ENCODE measurements at places on chromosomes 16 and 17. TPM values are rescaled to one million over a fixed set of nuclear protein-coding genes. Genes with fewer than 3 reads are reported as not detected.

Gene CCL7
- 0.28 TPM for total RNA-seq

DNA sequence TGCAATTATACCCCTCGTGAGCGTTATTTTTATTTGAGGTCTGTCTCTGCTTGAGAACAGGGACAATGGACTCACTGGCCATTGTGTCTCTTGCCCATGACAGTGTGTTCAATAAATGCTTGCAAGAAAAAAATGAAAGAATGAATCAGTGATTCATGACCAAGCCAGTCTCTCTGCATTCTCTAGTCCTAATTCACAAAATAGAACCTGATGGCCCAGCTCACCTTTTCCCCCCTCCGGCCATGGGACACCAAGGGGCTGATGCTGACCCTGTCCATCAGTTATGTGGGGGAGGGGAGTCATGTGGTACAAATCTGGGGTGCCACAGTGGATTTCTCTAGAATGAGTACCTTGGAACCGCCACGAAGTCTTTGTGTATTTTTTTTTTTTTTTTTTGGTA, 38.2 kb downstream of the CCDC42 start:
- no peaks in the 10 kb centered on the region for H3K4me1 ChIP-seq
- no peak overlapping the region for H3K27ac ChIP-seq
- H3K27me3 ChIP-seq, result no peaks in the 10 kb centered on the region

DNA sequence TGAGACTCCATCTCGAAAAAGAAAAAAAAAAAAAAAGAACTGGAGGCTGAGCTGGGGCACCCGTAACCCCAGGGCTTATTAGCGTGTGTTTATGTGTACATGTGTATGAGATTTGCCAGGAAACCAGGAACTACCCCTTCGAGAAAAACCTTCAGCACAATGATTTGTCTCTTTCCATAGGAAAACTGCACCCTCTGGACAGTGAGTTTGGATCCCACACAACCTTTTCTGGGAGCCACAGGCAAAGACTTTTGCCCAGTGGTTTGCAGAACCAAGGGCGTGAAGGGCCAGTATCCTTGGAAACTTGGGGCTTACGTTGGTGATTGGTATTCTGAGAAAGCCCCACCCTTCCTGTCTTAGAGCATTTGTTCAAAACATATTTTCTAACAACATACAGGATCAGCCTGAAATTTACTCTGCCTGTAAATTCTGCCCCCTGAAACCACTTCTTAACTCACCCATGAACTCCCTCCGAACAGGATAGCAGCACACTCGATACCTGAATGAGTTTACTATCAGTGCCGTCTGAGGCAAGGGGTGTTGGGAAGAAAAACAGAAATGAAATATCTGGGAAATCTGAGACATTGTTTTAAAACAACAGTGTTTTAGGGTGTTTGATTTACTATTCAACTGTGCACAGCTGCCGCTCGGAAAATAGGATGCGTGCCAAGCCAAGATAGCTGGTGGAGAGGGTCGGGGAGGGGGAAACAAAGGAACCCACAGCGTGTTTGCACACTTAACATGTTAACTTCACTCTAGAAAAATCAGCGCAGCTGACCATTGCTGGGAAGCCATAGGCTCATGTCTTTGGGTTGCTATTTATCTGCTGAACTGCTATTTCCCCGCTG, 40.2 kb upstream of the MAF start:
- H3K27me3 ChIP-seq, result no peaks in the 10 kb centered on the region
- no peak overlapping the region for H3K27ac ChIP-seq
- no peaks in the 10 kb centered on the region for H3K4me1 ChIP-seq
- no peak overlapping the region for H3K4me3 ChIP-seq
- no peak for DNase-seq

DNA sequence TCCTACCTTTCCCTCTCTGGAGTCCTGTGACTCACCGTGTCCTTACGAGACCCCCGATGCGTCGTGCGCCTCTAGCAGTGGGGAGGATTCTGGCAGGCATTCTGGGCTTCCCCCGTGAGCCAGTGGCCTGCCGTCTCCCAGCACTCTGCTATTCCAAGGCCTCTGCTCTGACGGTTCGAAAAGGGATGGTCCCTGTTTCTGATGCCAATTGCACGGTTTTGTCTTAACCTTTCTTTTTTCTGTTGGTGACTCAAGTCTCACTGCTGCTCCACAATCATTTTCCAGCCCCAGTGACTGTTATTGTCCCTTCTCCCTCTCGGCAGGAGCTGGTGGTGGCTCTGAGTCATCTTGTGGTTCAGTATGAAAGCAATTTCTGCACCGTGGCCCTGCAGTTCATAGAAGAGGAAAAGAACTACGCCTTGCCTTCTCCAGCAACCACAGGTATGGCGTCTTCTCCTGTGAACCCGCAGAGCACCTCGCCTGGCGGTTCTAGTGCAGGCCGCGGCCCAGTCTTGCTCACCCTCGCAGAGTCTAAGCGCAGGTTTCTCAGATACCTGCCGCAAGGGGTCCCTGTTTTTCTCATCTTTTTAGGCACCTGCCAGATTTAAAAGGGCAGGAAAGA, 100.1 kb upstream of the CHMP6 start:
- peak overlapping the region; percentile 1 for H3K4me3 ChIP-seq
- no peaks in the 10 kb centered on the region for H3K27me3 ChIP-seq
- H3K36me3 ChIP-seq, result peaks cover 24% of the 10 kb centered on the region
- peaks cover 29% of the 10 kb centered on the region for H3K4me1 ChIP-seq
- DNase-seq, result peak; percentile 94

- no peak for DNase-seq
- H3K27me3 ChIP-seq, result peaks cover 33% of the 10 kb centered on the region
- H3K4me1 ChIP-seq, result peaks cover 5% of the 10 kb centered on the region
- peak within 1 kb of the TSS; percentile 56 for H3K4me3 ChIP-seq
- H3K36me3 ChIP-seq, result no peaks in the 10 kb centered on the region
- H3K27ac ChIP-seq, result no peak within 1 kb of the TSS
Measured at GRCh38 chr17:6556121-6557039, at the start of gene PITPNM3. Gene PITPNM3 (minus strand): TSS chr17:6556555. CDS start chr17:6556406, 149 bp downstream.

DNA sequence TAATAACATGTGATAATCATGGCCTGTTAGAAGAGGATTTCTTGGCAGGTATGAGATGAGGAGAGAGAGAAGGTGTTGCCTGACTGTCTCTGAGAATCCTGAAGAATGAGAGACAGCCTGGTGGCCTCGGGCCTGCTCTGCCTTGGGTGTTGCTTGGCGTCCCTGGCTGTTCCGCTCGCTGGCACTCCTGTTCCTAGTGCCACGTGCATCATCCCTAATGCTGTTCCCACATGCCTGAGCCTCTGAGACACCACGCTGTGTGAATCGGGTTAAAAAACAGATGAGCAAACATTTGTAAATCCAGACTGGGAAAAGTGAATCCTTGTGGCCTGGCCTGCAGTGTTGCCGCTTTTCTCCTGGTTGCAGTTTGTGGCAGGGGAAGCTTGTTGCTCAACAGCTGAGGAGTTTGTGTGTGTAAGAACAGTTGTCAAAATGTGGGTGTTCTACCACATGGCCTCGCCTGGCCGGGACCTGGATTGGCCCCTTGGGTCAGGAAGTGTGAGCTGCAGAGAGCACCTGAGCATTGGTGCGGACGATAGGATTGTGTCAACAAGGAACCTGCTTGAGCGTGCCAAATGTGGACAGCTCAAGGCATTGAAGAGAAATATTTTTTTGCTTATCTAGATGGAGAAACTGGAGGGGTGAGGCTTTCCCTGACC, 22.0 kb downstream of the UBN1 start:
- no peaks in the 10 kb centered on the region for H3K27me3 ChIP-seq
- H3K36me3 ChIP-seq, result peaks cover 52% of the 10 kb centered on the region
- no peaks in the 10 kb centered on the region for H3K4me1 ChIP-seq
- no peak overlapping the region for H3K27ac ChIP-seq
- DNase-seq, result no peak
- no peak overlapping the region for H3K4me3 ChIP-seq

DNA sequence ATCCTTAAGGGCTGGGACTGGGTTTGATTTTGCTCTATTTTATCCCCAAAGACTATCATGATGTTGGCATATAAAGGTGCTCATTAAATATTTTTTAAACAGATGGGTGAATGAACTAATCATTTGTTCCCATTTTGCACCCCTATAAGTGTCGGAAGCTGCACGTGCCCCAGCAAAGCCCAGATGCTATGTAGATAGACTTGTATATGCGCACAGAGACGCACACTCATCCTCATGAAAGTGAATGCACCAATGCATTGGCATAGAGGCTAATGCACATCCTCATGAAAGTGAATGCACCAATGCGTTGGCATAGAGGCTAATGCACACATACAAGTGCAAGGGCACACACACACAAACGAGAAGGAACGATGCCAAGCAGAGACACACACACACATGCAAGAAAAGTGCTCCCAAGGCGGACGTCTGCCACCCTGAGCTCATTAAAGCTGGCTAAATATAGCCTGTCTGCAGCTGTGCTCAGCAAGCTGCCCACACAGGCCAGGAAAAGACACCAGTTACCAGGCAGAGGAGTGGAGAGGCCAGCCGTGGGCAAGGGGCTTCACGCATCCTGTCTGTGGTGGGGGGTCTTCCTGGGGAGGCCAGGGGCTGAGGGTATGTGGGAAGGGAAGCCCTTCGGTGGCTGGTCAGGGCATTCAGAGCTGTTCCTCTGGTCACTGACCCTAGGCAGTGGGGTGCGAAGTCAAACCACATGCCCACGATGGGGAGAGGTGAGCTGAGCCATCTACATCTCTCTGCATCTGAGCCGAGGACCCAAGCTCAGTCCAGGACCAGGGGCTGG, 52.6 kb downstream of the PIMREG start:
- peaks cover 10% of the 10 kb centered on the region for H3K27me3 ChIP-seq
- no peaks in the 10 kb centered on the region for H3K36me3 ChIP-seq
- H3K4me3 ChIP-seq, result no peak overlapping the region
- DNase-seq, result no peak

GRCh38 chr16:6541267-6541666, 791.4 kb upstream of the RBFOX1 start:
- H3K4me1 ChIP-seq, result no peaks in the 10 kb centered on the region
- H3K4me3 ChIP-seq, result no peak overlapping the region
- H3K36me3 ChIP-seq, result no peaks in the 10 kb centered on the region
- no peaks in the 10 kb centered on the region for H3K27me3 ChIP-seq

GRCh38 chr16:24728891-24729242, 584 bp upstream of the TNRC6A start:
- H3K36me3 ChIP-seq, result peaks cover 9% of the 10 kb centered on the region
- H3K4me1 ChIP-seq, result peaks cover 8% of the 10 kb centered on the region
- H3K27me3 ChIP-seq, result no peaks in the 10 kb centered on the region
- peak overlapping the region; percentile 96 for H3K4me3 ChIP-seq

DNA sequence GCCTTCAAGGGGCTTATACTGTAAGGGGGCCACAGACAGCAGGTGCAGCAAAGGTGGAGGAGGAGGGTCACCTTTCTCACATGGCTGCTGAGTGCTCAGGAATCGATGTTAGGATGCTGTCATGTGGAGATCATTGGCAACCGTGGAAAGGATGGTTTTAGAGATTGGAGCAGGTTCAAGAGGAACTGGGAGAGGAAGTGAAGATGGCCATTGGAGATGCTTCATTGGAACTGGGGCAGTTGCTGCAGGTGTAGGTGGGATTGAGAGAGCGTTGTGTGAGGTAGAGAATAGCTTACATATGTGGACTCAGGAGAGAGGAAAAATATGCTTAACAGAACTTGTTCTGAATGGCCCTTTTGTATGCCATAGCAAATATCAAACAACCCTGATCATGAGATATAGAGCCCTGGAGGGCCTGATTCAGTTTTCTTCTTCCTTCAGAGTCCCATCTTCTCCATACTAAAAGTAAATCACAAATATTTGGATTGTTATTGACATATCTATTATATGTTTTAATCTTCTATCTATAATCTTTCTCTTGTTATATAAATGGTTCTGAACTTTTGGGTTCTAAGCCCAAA, 40.8 kb downstream of the LDHD start:
- no peak overlapping the region for H3K27ac ChIP-seq
- H3K36me3 ChIP-seq, result no peaks in the 10 kb centered on the region
- H3K4me1 ChIP-seq, result peaks cover 13% of the 10 kb centered on the region
- H3K4me3 ChIP-seq, result no peak overlapping the region
- no peak for DNase-seq
- H3K27me3 ChIP-seq, result no peaks in the 10 kb centered on the region

- no peak for DNase-seq
- peaks cover under 1% of the 10 kb centered on the region for H3K36me3 ChIP-seq
- peaks cover 20% of the 10 kb centered on the region for H3K4me1 ChIP-seq
- H3K27ac ChIP-seq, result no peak overlapping the region
Measured at GRCh38 chr16:88815227-88815626, 3.5 kb upstream of the APRT start.

- H3K4me1 ChIP-seq, result no peaks in the 10 kb centered on the region
- no peak overlapping the region for H3K4me3 ChIP-seq
- H3K27me3 ChIP-seq, result peaks cover 18% of the 10 kb centered on the region
- DNase-seq, result no peak
- H3K27ac ChIP-seq, result no peak overlapping the region
- H3K36me3 ChIP-seq, result no peaks in the 10 kb centered on the region
Measured at GRCh38 chr17:45747911-45748310, 36.2 kb upstream of the CRHR1 start.

DNA sequence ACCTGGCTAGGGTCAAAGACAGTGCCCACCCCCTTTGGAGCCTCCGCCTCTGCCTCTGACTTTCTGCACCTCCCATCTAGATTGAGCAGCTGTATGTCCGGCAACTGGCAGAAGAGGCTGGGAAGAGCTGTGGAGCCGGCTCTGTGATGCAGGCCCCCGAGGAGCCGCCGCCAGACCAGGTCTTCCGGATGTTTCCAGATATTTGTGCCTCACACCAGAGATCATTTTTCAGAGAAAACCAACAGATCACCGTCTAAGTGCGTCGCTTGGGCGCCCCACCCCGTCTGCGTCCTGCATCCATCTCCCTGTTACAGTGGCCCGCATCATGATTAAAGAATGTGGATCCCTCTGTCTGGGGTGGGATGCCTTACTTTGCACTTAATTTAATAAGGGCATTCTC, 22.1 kb downstream of the IRF8 start:
- H3K36me3 ChIP-seq, result no peaks in the 10 kb centered on the region
- H3K4me1 ChIP-seq, result peaks cover 5% of the 10 kb centered on the region
- DNase-seq, result no peak
- peaks cover 30% of the 10 kb centered on the region for H3K27me3 ChIP-seq
- no peak overlapping the region for H3K27ac ChIP-seq

GRCh38 chr17:13268791-13269595, 251.2 kb upstream of the ELAC2 start:
- H3K4me3 ChIP-seq, result no peak overlapping the region
- H3K27me3 ChIP-seq, result peaks cover 10% of the 10 kb centered on the region
- H3K36me3 ChIP-seq, result no peaks in the 10 kb centered on the region
- no peak for DNase-seq
- H3K27ac ChIP-seq, result no peak overlapping the region
- no peaks in the 10 kb centered on the region for H3K4me1 ChIP-seq

- peaks cover 40% of the 10 kb centered on the region for H3K36me3 ChIP-seq
- no peak overlapping the region for H3K27ac ChIP-seq
- DNase-seq, result no peak
- H3K4me1 ChIP-seq, result peaks cover 12% of the 10 kb centered on the region
- H3K27me3 ChIP-seq, result no peaks in the 10 kb centered on the region
Measured at GRCh38 chr17:43019418-43019817, 2.8 kb downstream of the VAT1 start.
